ENCODE measurements at places on chromosomes 7 and 10.

DNA sequence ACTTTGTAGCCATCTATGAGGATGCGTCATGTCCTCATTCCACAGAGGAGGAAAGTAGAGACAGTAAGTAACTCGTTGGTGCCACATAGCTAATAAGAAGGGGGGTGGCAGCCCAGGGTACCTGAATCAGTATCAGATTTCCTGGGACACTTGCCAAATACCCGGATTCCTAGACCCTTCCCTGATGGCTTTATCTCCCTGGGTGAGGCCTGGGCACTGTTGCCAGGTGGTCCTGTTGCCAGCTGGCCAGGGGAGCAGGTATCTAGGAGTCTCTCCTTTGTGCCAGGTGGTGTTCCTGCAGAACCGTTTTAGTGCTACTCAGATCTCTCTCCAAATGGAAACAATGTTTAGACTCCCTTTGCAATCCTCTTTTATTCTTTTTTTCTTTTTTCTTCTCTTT lies 12.7 kb downstream of the SLC29A3 start:
- no peaks in the 10 kb centered on the region for H3K27me3 ChIP-seq
- H3K4me3 ChIP-seq = no peak overlapping the region
- DNase-seq = no peak
- H3K36me3 ChIP-seq = no peaks in the 10 kb centered on the region
- no peak overlapping the region for H3K27ac ChIP-seq

- DNase-seq = peak; percentile 84
- no peaks in the 10 kb centered on the region for H3K27me3 ChIP-seq
- H3K4me3 ChIP-seq = no peak overlapping the region
- H3K36me3 ChIP-seq = no peaks in the 10 kb centered on the region
- H3K4me1 ChIP-seq = peaks cover 4% of the 10 kb centered on the region
- H3K27ac ChIP-seq = no peak overlapping the region
Observed at GRCh38 chr7:1065585-1066241, 21.4 kb downstream of the GPR146 start.

- DNase-seq = no peak
- no peak overlapping the region for H3K27ac ChIP-seq
- H3K4me3 ChIP-seq = no peak overlapping the region
- H3K27me3 ChIP-seq = no peaks in the 10 kb centered on the region
- H3K36me3 ChIP-seq = no peaks in the 10 kb centered on the region
Observed at GRCh38 chr7:80665526-80665925, 27.1 kb downstream of the CD36 start.

DNA sequence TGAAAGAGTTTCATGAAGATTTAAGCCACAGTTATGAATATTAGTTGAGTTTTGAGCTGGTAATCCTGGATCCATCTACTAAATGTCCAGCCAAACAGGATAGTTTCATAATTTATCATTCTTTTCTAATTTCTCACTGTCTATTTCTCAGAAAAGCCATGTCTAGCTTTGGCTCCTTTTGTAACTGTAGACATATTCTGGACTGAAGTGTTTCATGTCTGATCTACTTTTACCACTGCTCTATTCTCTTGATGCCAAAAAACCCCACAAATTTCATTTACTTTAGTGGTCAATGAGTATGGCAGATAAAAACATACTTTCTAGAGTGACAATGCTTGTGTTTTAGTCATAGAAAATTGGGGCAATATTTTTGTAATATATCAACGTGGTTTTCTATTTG lies 61.2 kb downstream of the ICA1 start:
- H3K4me3 ChIP-seq = no peak overlapping the region
- no peak for DNase-seq
- H3K27ac ChIP-seq = no peak overlapping the region
- H3K4me1 ChIP-seq = no peaks in the 10 kb centered on the region

GRCh38 chr7:5758753-5759335 lies 22.6 kb downstream of the RNF216 start:
- H3K27me3 ChIP-seq = no peaks in the 10 kb centered on the region
- no peaks in the 10 kb centered on the region for H3K4me1 ChIP-seq
- H3K27ac ChIP-seq = no peak overlapping the region
- no peak for DNase-seq
- no peaks in the 10 kb centered on the region for H3K36me3 ChIP-seq

DNA sequence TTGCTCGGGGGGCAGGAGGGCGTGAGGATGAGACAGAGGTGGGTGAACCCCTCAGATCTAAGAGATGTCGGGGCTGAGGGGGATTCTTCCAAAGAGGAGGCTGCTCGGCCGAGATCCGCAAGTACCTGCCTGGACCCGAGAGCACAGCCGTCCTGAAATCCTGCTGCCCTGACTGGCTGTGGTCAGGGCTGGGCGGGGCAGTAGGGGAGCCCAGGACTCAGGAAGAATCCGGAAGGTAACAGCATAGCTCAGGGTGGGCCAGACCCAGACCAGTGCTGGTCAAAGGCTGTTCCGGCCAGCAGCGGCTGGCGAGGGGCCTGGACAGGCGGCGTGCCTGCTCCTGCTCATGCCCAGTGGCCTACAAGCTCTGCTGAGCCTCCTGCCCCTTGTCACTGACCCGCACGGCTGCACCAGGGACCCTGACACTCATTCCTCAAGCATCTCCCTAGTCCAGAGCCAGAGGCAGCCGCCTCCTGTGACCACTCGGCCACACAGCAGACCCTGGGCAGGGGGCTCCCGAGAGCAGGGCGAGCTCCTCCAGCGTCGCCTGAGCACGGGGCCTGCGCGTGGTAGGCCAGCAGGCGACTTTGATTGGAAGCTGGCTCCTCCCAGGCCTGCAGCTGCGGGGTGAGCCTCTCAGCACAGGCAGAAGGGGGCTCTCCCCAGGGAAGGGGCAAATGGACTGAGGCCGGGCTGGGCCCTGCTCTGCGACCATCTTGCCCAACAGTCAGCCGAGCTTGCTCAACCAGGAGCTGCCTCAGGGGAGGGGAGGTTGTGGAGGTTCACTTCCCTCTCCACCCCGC lies 3.1 kb upstream of the ADAP1 start:
- no peaks in the 10 kb centered on the region for H3K36me3 ChIP-seq
- peaks cover 3% of the 10 kb centered on the region for H3K27me3 ChIP-seq
- no peak for DNase-seq
- no peaks in the 10 kb centered on the region for H3K4me1 ChIP-seq
- H3K27ac ChIP-seq = no peak overlapping the region
- H3K4me3 ChIP-seq = no peak overlapping the region

GRCh38 chr7:2403718-2404648 lies 572 bp downstream of the CHST12 start:
- H3K36me3 ChIP-seq = no peaks in the 10 kb centered on the region
- H3K4me3 ChIP-seq = peak overlapping the region; percentile 73
- H3K4me1 ChIP-seq = no peaks in the 10 kb centered on the region
- no peaks in the 10 kb centered on the region for H3K27me3 ChIP-seq

- no peaks in the 10 kb centered on the region for H3K27me3 ChIP-seq
- H3K27ac ChIP-seq = no peak overlapping the region
- no peaks in the 10 kb centered on the region for H3K4me1 ChIP-seq
- DNase-seq = no peak
- H3K36me3 ChIP-seq = no peaks in the 10 kb centered on the region
Observed at GRCh38 chr7:121885166-121885920, 12.4 kb downstream of the PTPRZ1 start.

DNA sequence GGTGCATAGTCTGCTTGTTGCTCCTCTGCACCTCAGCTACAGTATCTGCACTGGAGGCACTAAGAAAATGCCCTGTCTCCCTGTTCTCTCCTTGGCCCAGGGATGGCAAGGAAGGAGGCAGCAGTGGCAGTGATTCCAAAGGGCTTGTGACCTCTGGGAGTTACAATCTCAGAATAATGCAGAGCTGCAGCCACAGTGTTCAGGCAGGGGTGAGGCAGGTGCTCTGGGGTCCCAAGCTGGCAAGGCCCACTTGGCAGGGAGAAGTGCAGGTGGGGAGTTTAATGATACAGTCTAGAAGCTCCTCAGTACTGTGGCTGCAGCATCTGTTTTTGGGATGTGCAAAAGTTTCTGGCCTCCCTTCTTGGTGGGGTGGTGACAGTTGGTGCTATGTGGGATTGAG lies 456.4 kb downstream of the CCSER2 start:
- H3K4me3 ChIP-seq = no peak overlapping the region
- no peaks in the 10 kb centered on the region for H3K27me3 ChIP-seq
- H3K36me3 ChIP-seq = no peaks in the 10 kb centered on the region
- no peak for DNase-seq

- no peak for DNase-seq
- peaks cover 4% of the 10 kb centered on the region for H3K4me1 ChIP-seq
- no peak overlapping the region for H3K27ac ChIP-seq
- no peaks in the 10 kb centered on the region for H3K27me3 ChIP-seq
- no peak overlapping the region for H3K4me3 ChIP-seq
Observed at GRCh38 chr7:2799253-2799652, 44.9 kb downstream of the GNA12 start.

GRCh38 chr10:100184840-100185239 lies 989 bp downstream of the ERLIN1 start:
- DNase-seq = no peak
- H3K4me3 ChIP-seq = peak overlapping the region; percentile 82

DNA sequence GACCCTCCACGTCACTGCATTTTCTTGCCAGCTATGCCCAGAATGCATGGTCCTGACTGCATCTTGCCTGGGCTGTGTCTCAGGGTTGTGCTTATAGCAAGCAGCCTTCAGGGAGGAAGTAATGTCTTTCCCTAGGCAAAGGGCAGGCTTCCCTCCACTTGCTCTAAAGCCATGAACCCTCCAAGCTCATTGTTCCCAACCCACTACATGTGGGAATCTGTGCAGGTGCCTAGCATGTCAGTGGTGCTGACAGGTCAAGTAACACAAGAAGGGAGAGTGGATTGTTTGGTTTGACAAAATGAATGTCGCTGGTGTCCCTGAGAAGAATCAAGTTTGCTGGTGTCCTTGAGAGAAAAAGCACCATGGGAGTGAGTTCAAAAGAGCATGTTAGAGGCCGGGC lies 53.9 kb upstream of the UCN3 start:
- DNase-seq = no peak
- H3K27me3 ChIP-seq = no peaks in the 10 kb centered on the region
- no peaks in the 10 kb centered on the region for H3K36me3 ChIP-seq
- no peak overlapping the region for H3K27ac ChIP-seq
- H3K4me3 ChIP-seq = no peak overlapping the region
